ENCODE measurements at places on chromosomes 7 and 10.

- no peak for DNase-seq
These were observed 5.6 kb downstream of the UROS start for GRCh38 chr10:125817337-125817946.

DNA sequence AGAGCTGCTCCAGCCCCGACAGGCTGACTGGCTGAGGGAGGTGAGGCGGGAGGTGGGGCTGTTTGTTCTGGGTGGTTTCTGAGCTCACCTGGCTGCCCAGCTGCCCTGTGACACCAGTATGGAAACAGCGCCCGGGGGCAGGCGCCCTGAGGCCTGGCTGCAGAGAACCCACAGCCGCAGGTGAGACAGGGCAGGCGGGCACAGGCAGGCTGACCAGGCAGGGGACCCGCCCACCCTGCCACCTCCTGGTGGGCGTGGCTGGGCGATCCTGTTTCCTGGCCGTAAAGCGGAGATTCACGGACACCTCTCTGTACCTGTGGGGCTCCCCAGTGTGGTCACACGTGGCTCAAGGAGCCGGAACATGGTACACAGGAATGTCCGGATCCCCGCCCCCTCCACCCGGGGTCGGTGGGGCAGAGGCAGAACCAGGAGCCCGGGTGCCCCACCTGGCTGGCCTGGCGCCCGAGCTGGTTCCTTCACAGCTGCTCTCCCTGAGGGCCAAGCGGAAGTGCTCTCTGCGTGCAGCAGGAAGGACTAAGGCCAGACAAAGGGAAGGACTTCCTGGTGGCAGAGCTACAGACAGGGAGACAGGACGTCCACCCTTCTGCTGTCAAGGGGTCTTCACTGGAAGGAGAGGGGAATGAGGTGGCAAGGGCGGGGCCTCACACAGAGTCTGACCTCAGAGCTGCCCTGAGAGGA, 3.9 kb downstream of the MICALL2 start:
- DNase-seq, result no peak

GRCh38 chr10:103145046-103145445, 48.0 kb downstream of the NT5C2 start:
- DNase-seq, result no peak

DNA sequence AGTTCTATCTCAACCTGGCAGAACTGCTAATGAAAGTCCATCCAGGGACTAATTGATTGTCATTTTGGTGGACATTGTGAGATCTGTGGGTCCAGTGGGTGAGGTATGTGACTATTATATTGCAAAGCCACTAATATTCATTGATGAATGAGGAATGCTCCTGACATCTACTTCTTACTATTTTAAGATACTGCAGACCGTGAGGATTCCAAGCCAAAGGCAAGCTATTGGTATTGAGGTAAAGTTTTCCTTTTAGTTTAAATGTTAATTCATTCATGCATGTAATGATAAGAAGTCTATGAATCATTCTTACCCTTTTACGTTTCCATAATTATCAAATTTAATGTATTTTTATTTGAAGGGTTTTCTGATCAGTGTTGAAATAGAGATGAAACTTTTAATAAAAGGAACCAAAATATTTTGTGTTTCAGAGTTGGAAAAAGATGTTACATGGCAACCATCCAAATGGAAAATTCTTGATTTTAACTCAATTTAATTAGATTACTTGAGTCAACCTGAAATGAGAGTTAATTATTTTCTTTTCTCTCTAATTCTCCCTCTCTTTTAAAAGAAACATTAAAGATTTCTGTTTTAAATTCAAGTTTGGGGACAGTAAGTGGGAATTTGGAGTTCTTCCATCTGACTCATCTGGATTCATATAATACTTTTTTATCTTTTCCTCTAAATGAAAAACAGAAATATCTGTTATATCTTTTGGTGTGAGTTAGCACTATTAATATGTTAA, 39.6 kb downstream of the NUP205 start:
- no peak for DNase-seq

GRCh38 chr10:89901895-89902294, 200.5 kb downstream of the KIF20B start:
- DNase-seq, result no peak

GRCh38 chr7:30406664-30407425, 71.7 kb downstream of the NOD1 start:
- DNase-seq, result no peak

DNA sequence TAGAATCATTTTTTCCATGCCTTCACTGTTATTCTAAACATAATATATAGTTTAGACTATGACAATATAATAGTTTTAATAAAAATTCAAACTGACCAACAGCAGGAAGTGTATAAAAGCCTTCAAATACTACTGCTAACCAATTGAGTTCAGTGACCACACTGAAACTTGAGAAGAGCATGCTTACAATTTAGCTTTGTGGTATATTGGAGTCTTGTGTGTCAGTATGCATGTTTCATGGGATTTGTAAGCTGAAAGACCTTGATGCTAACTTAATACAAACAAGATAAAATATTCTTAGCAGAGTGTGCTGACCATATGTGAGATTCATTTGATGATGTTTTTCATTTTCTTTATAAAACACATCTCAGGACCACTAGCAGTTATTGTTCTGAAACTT, 395.5 kb downstream of the SUGCT start:
- no peak for DNase-seq

DNA sequence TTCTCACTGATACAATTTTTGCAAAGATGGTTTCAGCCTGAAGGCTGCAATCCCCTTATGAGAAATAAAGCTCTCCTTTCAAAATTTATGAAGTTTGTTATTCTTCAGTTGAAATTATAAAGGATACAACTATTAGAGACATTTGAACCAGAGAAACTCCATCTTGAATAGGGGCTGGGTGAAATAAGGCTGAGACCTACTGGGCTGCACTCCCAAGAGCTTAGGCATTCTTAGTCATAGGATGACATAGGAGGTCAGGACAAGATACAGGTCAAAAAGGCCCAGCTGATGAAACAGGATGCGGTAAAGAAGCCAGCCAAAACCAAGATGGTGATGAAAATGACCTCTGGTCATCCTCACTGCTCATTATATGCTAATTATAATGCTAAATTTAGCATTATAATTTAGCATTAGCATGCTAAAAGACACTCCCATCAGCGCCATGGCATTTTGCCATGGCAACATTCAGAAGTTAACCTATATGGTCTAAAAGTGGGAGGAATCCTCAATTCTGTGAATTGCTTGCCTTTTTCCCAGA, 22.4 kb upstream of the IFIT1B start:
- no peak for DNase-seq

DNA sequence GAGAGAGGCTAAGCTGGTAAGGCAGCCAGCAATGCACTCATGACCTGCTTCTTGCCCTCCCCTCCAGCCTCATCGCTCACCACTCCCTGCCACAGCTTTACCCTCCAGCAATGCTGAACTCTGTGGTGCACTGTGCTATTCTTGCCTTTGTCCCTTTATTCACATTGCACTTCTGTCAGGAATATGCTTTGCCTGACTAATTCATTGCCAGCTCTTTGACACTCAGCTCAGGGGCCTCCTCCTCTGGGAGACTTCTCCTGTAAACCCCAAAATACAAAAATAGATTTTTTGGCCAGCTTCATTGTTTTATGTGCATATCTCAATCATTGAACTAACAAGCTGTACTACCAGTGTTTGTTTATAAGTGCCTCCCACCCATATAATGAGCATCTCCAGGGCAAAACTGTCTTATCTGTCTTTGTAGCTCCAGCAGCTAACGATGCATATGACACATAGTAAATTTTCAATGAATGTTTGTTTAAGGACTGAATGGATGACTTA, 8.2 kb downstream of the CNNM1 start:
- no peak for DNase-seq
